ENCODE measurements at places on chromosomes 3 and 15.
A peak's percentile ranks its signal among the peaks of the same experiment; 100 is the strongest.

GRCh38 chr15:68770216-68770615 lies 50.5 kb downstream of the ANP32A start:
- DNase-seq: no peak

DNA sequence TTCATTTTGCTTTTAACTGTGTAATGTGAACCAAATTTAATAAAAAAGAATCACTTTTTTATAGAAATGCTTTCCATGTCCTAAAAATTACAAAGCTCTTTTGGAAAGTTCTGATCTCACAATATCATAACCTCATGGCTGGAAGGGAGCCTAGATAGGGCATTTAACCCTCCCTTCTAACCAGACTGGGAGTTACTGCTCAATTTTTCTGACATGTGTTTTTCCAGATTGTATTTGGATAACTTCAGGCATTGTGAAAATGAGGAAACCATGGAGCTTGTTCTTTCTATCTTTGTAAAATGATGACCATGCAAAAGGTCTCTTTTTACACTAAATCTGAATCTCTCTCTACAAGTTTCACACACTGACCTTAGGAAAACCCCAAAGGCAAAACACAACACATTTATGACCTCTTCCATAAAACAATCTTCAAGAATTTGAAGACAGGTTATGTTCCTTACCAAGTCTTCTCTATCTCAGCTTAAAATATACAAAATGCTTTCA lies 508.8 kb downstream of the DIPK2A start:
- no peak for DNase-seq

DNA sequence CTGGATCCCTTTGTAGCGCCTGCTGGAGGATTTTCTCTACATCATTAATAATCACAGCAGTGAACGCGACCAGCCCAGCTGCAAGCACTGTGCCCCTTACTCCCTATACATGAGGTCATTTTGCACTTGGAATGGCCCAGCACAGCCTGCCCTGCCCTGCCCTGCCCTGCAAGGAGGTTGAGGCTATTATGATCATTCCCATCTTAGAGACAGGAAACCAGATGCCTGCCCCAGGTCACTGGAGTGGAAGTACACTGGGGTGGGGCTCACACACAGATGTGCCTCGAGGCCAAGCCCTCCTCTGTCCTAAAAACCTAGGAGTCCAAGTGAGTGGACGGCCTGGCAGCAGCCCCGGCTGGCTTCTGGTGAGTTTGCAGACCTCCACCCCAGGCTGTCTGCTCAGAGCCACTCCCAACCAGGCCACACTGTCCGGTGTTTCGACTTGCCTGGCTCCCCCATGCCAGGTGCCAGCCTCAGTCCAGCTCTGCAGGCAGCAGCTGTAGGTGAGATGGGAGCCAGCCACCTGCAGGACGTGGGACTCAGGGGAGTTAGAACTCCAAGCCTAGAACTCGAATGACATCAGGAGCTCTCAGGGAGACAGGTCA lies 30.4 kb upstream of the SEC61A1 start:
- DNase-seq: no peak

- no peak for DNase-seq
These were observed 626.2 kb downstream of the IGSF11 start for GRCh38 chr3:118408431-118408830.

DNA sequence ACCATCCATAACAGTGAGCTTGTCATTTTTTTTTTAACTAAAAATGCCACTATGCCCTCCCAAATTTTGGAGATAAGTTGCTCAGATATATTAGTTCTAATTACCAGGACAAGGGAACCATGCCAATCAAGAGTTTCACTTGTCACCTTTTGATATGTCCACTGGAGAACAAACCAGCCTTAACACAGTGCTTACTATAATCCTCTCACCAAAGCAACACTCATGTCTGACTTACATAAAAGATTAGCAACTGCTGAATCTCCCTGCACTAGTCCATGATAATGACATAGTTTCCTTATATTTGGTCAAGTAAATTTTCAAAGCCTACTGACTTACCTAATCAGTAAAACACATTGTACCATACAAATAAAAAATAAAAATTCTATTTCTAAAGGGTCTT lies 44.4 kb downstream of the TTBK2 start:
- no peak for DNase-seq

GRCh38 chr15:62779036-62779770 lies 263.3 kb upstream of the TPM1 start:
- DNase-seq: no peak

DNA sequence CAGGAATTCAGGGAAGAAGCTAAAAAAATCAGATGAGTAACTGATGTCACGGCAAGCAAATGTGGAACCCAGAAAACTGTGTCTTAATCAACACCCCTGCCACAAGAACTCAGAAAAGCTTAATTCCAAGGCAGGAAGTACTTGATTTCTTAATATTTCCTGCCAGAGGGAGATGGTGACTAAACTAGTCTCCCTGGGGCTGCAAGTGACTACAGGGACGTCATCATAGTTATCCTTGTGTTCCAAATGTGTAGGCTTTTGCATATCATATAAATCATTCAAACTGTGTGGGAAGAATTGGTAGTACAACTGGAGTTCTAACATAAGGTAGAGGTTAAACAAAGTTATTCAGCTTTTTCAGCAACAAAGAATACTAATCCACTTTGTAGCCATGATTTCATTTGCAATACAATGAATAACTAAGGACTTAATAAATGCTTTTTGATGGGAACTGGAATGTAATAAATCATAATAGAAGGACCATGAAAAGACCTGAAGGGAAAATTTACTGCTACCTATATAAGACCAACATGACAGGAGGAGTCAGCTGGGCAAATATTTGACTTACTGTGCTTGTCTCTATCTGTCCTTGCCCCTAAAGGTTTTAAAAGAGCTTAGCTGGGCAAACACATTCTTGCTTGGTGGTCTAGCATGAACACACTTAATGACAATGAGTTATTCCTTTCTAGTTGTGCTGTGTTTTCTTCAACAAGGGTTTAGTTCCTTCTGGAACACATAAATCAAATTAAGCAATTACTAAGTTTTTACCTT lies 76.0 kb upstream of the NECTIN3 start:
- no peak for DNase-seq

- no peak for DNase-seq
These were observed 59.8 kb upstream of the BOC start for GRCh38 chr3:113151461-113152031.

DNA sequence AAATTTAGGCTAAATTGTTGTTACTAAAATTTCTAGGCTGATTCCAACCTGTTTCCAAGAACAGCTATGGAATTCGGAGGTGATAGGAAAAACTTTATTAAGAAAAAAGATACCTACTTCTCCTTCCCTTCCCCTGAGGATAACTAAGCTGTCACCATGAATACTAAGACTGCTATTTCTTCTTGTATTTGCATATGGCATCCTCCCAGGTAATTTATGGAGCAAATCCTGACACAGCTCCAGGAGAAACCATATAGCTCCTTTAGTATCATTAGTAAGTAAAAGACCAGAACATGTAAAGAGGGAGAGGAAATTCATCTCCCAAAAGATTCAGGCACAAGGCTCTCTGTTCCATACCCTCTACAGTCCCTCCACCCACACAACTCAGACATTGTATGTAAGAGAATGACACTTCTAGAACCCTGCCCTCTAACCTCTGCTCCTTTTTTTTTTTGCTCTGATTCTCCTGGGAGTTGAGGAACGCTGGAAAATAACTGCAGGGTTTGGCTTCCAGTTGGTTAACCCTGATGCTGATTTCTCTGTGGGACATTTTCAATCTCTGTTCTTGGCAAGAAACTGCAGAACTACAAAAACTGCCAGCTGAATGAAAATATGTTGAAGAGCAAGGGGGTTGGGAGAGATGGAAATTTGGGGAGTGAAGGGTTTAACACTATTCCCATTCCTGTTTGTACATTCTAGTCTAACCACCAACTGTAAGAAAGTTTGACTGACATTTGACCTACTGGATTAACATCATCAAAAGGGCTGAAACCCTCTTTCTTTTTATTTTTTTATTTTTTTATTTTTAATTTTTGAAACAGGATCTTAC lies 14.2 kb upstream of the MAGI1 start:
- no peak for DNase-seq

GRCh38 chr3:48507256-48508061 lies 3.5 kb upstream of the SHISA5 start:
- no peak for DNase-seq

- no peak for DNase-seq
These were observed 157.3 kb upstream of the UBE2E1 start for GRCh38 chr3:23648326-23648995.

GRCh38 chr3:165206454-165207266 lies 10.5 kb upstream of the SLITRK3 start:
- DNase-seq: peak; percentile 85

DNA sequence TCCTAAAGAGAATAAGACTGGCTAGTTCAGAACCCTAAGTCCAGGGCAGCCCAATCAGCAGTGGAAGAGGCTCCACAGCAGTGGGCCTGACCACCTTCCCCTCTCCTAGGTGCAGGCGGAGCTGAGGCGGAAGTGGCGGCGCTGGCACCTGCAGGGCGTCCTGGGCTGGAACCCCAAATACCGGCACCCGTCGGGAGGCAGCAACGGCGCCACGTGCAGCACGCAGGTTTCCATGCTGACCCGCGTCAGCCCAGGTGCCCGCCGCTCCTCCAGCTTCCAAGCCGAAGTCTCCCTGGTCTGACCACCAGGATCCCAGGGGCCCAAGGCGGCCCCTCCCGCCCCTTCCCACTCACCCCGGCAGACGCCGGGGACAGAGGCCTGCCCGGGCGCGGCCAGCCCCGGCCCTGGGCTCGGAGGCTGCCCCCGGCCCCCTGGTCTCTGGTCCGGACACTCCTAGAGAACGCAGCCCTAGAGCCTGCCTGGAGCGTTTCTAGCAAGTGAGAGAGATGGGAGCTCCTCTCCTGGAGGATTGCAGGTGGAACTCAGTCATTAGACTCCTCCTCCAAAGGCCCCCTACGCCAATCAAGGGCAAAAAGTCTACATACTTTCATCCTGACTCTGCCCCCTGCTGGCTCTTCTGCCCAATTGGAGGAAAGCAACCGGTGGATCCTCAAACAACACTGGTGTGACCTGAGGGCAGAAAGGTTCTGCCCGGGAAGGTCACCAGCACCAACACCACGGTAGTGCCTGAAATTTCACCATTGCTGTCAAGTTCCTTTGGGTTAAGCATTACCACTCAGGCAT lies 33.7 kb downstream of the VIPR1 start:
- no peak for DNase-seq

All from right forelimb (tissue), 1 donor.